CD4-positive, alpha-beta T cell treated with Interleukin-21 for 1 hour (primary cell): ENCODE measurements at places on chromosomes 16 and 17.

DNA sequence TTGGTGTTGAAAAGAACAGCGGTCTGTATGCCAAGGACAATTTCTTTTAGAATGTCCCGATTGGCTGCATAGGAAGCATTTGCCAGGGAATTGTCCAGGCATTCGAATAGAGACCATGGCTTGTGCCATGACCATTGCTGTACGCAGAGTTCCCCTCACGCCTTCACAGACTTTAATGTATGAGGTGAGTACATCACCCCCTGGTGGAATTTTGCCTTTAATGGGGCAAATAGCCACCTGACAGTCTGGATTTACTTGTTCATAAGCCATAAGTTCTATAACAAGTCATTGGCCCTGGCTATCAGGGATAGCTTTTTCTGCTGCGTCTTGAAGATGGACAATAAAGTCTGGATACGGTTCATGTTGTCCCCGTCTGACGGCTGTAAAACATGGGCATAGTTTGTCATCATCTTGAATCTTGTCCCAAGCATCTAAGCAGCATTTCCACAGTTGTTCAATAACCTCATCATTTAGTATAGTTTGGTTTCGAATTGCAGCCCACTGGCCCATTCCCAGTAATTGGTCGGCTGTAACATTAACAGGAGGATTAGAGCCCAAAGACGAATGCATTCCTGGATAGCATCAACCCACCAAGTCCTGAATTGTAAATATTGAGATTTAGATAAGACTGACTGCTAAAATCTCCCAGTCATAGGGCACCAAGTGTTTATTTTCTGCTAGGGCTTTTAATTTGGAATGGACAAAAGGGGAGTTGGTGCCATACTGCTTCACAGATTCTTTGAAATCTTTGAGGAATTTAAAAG lies 67.7 kb upstream of the ARL4D start:
- no peak for DNase-seq

DNA sequence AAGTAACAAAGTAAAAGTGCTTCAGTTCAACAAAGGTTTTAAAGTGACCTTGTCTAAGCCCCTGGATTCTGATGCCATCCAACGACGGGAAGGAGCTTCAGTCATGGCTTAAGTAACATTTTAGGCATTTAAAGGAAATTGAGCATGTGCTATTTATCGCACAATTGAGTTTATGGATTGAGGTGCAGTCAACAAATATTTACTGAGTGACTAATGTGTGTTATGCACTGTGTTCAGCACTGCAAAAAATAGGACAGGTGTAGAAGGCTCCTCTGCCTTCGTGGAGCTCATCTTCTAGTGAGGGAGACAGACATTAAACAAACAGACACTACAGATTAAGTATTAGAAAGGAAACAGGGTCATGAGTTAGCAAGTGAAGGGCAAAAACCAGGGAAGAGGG lies 12.5 kb downstream of the TMIGD1 start:
- DNase-seq = no peak

GRCh38 chr17:56009795-56010651 lies 143.3 kb upstream of the ANKFN1 start:
- DNase-seq = no peak

DNA sequence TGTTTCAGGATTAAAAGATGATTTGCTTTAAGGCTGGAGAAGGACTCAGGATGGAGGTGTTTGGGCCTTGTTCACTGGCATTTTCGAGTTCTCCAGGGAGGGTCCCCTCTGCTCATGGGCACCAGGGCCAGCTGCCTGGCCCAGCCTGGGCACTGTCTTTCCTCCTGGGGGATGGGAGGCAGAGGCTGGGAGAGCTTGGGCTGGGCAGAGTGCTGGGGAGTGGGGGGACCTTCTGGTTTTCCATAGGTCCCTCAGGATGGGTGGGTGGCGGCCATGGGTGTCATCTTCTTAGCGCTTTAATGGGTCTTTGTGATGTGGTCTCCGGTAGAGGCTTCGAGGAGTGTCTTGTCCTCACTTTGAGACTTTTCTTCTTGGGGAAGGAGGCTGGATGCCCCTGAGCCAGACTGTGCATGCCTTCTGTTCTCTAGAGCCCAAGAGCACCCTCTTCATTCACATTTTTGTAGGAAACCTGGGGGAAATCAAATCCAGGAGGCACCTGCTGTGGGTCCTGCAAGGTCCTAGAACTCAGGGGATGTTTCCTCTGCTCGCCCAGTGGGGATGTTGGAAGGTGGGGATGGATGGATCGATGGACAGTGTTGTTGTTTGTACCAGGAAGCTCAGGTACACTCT lies 5.7 kb downstream of the NKD1 start:
- DNase-seq = no peak

DNA sequence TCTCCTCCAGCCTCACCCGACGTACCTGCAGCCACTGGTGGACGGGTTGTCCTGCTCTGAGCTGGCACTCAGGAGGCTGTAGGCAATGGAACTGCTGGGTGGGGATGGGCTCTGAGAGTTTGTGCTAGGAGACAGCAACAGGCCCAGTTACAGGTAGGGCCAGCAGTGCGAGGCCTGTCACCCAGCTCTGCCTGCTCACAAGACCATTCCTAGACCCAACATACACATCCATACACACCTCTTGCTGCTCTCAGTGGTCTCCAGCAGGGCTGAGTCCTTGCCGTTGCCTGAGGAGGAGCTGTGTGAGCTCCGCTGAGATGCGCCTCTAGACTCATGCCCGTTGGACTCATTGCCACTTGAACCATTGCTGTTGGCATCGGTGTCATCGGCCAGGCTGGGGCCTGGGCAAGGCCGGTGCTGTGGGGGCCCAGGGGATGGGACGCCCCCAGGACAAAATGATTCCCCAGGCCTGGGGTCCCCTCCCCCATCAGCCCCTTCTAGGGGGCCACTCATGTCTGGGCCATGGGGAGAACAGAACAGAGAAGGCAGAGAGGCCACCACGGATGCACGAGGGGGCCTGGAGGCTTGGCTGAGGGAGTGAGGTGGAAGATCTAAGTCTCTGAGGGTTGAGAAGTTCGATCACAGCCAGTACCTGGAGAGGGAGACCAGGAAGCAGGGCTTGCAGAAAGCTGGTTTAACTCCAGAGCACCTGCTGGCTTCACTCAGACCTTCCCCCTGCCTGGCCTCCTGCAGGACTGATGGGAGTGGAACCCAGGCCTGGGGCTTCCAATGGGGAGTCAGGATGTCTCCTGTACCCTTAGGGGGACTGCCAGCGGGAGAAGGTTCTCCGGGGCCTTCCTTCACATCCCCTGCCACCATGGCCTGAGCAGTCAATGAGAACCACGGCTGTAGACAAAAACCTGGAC lies 1.7 kb downstream of the PER1 start:
- DNase-seq = peak; percentile 20

- no peak for DNase-seq
Observed at GRCh38 chr17:83181991-83182619, 102.7 kb downstream of the METRNL start.
